Activated T-helper 1 cell treated with anti-CD3 and anti-CD28 coated beads, Interleukin-12 subunit alpha, Interleukin-12 subunit beta, Interleukin-2, Interleukin-4 antibody, amounts not matched to agents 30 ng/mL and 10 ng/mL and 1 ng/mL, durations not matched to agents 14 hours and 24 hours and 36 hours (primary cell): ENCODE measurements at places on chromosomes 13 and 19. TPM values are rescaled to one million over a fixed set of nuclear protein-coding genes. Genes with fewer than 3 reads are reported as not detected.

The ZNF625 gene
- total RNA-seq: 2.5 and 2.9 TPM in 2 replicates

The PSG2 gene
- total RNA-seq: not detected in 2 replicates

The OVOL3 gene
- not detected in 2 replicates for total RNA-seq

The GAS6 gene
- total RNA-seq: 0.62 and 0.98 TPM in 2 replicates

The IGFL3 gene
- total RNA-seq: not detected in 2 replicates

The CFAP97D2 gene
- not detected in 2 replicates for total RNA-seq

The LILRA5 gene
- total RNA-seq: not detected in 2 replicates

The PGLYRP2 gene
- total RNA-seq: 0.07 TPM in 1 of 2 replicates, not detected in the other

The TRPM4 gene
- 1.4 and 2.0 TPM in 2 replicates for total RNA-seq

The ELANE gene
- total RNA-seq: not detected in 2 replicates

The MEIOSIN gene
- total RNA-seq: not detected in 2 replicates

The ATP4B gene
- not detected in 2 replicates for total RNA-seq

The MRPS31 gene
- total RNA-seq: 41.6 and 42.6 TPM in 2 replicates

- no peaks in the 10 kb centered on the region for H3K36me3 ChIP-seq
- no peaks in the 10 kb centered on the region for H3K27me3 ChIP-seq
- H3K27ac ChIP-seq: no peak overlapping the region
- no peak for DNase-seq
Observed at GRCh38 chr13:47594833-47595232, 406.2 kb downstream of the SUCLA2 start.

GRCh38 chr13:32530841-32531253 lies 7.7 kb downstream of the N4BP2L2 start:
- no peaks in the 10 kb centered on the region for H3K27me3 ChIP-seq
- peak overlapping the region; percentile 84 for H3K4me3 ChIP-seq
- H3K4me1 ChIP-seq: peaks cover 74% of the 10 kb centered on the region

DNA sequence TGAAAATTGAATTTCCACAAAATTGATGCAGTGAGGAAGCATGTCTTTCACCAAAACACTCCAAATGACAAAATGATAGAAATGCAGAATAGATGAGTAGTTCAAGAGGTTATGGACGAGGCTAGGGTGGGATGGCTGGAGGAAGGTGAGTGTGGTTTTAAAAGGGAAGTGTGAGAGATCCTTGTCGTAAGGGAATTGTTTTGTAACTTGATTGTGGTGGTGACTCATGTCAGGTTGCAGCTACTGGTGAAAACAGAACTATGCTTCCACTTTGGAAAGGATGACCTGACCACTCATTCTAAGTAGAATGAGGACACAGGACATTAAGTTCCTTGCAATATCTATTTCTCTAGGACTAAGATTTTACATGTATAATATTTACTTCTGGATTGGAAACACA lies 345.7 kb downstream of the MTUS2 start:
- H3K4me3 ChIP-seq: no peak overlapping the region
- no peak for DNase-seq
- no peaks in the 10 kb centered on the region for H3K4me1 ChIP-seq
- H3K27me3 ChIP-seq: no peaks in the 10 kb centered on the region

DNA sequence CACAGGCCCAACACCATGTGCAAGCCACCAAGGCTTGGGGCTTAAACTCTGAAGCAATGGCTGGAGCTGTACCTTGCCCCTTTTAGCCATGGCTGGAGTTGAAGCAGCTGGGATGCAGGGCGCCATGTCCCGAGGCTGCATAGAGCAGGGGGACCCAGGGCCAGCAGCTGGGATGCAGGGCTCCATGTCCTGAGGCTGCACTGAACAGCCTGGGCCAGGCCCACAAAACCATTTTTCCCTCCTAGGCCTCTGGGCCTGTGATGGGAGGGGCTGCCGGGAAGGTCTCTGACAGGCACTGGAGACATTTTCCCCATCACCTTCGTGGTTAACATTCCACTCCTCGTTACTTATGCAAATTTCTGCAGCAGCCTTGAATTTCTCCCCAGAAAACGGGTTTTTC lies 10.8 kb downstream of the TRAPPC2B start:
- no peak overlapping the region for H3K4me3 ChIP-seq
- no peak overlapping the region for H3K27ac ChIP-seq
- no peaks in the 10 kb centered on the region for H3K27me3 ChIP-seq
- DNase-seq: no peak
- no peaks in the 10 kb centered on the region for H3K4me1 ChIP-seq

DNA sequence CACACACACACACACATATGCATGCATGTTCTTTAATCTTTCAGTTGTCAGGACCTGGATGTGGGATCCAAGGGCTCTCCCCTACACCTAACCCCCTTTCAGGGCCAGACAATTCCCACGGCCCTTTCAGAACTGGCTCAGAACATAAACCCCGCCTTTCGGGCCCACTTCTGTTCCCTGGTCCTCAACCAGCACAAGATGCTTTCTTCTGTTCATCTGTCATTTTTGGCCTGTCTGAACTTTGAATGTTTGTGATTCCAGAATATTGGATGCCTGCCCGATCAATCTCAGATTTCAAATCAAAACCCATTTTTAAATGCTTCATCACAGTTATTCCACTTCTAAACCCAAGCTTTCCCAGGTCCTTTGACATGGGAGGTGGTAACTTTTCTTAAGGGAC lies 167.3 kb downstream of the USP12 start:
- H3K4me1 ChIP-seq: peaks cover 7% of the 10 kb centered on the region
- no peak for DNase-seq
- no peaks in the 10 kb centered on the region for H3K36me3 ChIP-seq
- no peak overlapping the region for H3K27ac ChIP-seq
- peaks cover 28% of the 10 kb centered on the region for H3K27me3 ChIP-seq

DNA sequence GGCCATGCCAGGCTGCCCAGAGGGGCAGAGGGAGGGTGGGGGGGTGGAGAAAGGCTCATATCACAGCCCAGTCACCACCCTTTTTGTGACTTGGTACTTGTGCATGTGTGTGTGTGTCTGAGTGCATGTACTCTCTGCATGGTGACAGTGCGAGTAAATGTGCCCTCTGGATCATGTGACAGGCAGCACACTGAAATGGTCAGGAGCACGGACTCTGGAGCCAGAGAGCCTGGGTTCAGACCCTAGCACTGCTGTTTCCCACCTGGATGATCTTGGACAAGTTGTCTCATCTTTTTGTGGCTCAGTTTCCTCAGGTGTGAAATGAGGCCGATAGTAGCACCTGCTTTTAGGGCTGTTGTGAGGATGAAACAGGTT lies 2.0 kb downstream of the CIC start:
- H3K4me3 ChIP-seq: no peak overlapping the region
- no peak for DNase-seq
- peaks cover 44% of the 10 kb centered on the region for H3K4me1 ChIP-seq
- H3K36me3 ChIP-seq: peaks cover 20% of the 10 kb centered on the region
- no peaks in the 10 kb centered on the region for H3K27me3 ChIP-seq
- H3K27ac ChIP-seq: peak overlapping the region; percentile 88

DNA sequence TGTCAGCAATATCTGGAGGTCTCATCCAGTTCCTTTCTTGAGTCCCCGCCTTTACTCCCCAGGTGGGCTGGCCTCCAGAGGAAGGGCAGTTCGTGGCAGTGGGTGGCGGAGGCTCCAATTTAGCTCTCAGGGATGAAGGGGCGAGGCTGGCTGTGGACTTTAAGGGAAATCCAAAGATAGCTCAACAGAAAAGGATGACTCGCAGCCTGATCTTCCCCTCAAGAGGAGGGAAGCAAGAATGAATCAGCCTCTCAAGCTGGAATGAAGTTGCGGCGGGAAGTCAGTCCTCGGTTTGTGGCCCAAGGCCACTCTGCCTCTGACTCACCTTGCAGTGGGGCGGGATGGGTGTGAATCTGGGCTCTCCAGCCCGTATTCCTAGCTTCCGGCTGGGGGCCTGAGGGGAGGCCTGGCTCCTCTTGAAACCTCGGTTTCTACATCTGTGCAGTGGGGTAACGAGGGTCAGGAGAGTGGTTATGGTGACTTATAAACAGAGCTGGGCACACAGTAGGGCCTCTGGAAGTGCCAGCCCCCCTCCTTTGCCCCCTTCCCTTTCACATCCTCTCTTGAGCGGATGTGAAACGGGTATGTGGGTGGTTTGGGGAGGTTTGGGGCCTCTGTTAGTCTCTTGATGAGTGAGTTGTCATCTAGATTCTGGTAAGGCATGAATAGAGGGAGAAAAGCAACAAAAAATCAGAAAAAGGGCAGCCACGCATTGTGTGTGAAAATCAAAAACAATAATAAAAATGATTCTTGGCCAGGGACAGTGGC lies 10.5 kb upstream of the SMG9 start:
- H3K36me3 ChIP-seq: peaks cover 71% of the 10 kb centered on the region
- H3K4me3 ChIP-seq: peak overlapping the region; percentile 50
- peak overlapping the region; percentile 90 for H3K27ac ChIP-seq
- H3K4me1 ChIP-seq: peaks cover 87% of the 10 kb centered on the region
- DNase-seq: peak; percentile 81

- H3K4me1 ChIP-seq: peaks cover 23% of the 10 kb centered on the region
- H3K36me3 ChIP-seq: peaks cover 4% of the 10 kb centered on the region
- H3K27ac ChIP-seq: no peak overlapping the region
- H3K27me3 ChIP-seq: no peaks in the 10 kb centered on the region
Observed at GRCh38 chr19:38247734-38248268, 8.4 kb downstream of the PPP1R14A start.

GRCh38 chr19:43486412-43486811 lies 18.1 kb downstream of the PHLDB3 start:
- DNase-seq: no peak
- no peak overlapping the region for H3K27ac ChIP-seq
- H3K4me3 ChIP-seq: no peak overlapping the region
- H3K36me3 ChIP-seq: peaks cover 6% of the 10 kb centered on the region
- no peaks in the 10 kb centered on the region for H3K27me3 ChIP-seq

DNA sequence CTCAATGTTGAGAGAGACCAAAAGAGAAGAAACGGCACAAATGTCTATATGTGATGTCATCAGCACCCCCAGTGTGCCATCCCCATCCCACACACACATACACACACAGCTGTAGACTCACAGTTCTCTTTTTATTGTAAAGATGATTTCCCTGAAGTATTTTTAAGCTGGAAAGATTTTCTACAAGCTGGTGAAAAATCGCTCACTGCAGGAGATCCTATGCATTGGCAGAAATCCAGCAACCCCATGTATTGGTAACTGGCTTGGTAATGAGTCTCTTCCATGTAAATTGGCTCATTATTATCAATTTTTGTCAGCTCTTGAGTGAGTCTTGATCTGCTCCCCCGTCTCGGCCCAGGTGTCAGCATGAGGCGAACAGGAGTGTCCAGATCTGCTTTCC lies 107.1 kb upstream of the UQCRFS1 start:
- no peak overlapping the region for H3K4me3 ChIP-seq
- no peak for DNase-seq
- no peaks in the 10 kb centered on the region for H3K4me1 ChIP-seq
- no peak overlapping the region for H3K27ac ChIP-seq
- peaks cover 3% of the 10 kb centered on the region for H3K27me3 ChIP-seq
- H3K36me3 ChIP-seq: no peaks in the 10 kb centered on the region

GRCh38 chr13:46387064-46387851 lies at the start of gene RUBCNL:
Gene RUBCNL, minus strand, starts transcription at chr13:46387252. Its CDS starts 14,777 bp downstream, at chr13:46372475.
- H3K4me1 ChIP-seq: peaks cover 40% of the 10 kb centered on the region
- peak; percentile 13 for DNase-seq
- peaks cover 23% of the 10 kb centered on the region for H3K27me3 ChIP-seq
- H3K4me3 ChIP-seq: peak within 1 kb of the TSS; percentile 87

DNA sequence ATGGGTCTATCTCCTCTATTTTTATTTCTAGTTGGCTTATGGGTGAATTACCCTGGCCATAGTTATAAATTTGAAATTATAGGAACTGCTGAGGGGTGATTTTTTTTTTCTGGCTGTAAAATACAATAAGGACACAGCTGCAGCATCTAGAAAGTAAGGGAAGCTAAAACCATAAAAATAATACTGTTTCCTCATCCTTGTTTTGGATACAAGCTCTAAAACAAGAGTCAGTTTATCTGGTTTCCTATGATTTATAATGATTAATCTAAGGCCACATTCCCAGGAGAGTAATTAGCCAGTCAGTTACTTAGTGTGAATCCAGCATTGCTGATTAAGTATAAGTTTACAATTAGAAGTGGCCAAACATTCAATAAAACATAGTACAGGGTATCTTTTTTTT lies 219.1 kb upstream of the NBEA start:
- no peak for DNase-seq
- no peaks in the 10 kb centered on the region for H3K4me1 ChIP-seq
- H3K27me3 ChIP-seq: no peaks in the 10 kb centered on the region
- H3K27ac ChIP-seq: no peak overlapping the region
- no peak overlapping the region for H3K4me3 ChIP-seq

GRCh38 chr13:83327091-83327490 lies 555.2 kb downstream of the SLITRK1 start:
- H3K4me3 ChIP-seq: no peak overlapping the region
- H3K27me3 ChIP-seq: no peaks in the 10 kb centered on the region
- no peaks in the 10 kb centered on the region for H3K4me1 ChIP-seq
- DNase-seq: no peak
- H3K27ac ChIP-seq: no peak overlapping the region

DNA sequence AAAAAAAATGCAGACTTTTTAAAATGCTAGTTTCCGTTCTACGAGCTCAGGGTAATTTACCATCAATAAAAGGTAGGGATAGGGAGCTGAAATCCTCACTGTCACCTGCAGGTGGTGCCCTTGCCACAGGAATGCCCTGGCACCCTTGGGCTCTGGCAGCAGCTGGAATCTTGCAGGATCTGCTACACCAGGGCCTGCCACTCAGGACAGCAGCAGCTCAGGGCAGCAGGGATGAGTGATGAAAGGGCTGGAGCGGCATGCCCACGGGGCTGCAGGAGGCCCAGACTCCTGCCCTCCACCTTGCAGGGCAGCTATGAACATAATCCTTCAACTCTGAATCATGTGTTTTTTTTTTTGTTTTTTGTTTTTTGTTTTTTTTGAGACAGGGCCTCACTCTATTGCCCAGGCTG lies 54.0 kb downstream of the GNG7 start:
- H3K27ac ChIP-seq: no peak overlapping the region
- no peaks in the 10 kb centered on the region for H3K4me1 ChIP-seq
- no peaks in the 10 kb centered on the region for H3K27me3 ChIP-seq
- no peaks in the 10 kb centered on the region for H3K36me3 ChIP-seq

GRCh38 chr13:77574096-77574495 lies 38.6 kb downstream of the SCEL start:
- peaks cover 12% of the 10 kb centered on the region for H3K27me3 ChIP-seq
- DNase-seq: no peak
- H3K27ac ChIP-seq: no peak overlapping the region
- H3K4me3 ChIP-seq: no peak overlapping the region
- H3K4me1 ChIP-seq: no peaks in the 10 kb centered on the region

- no peak overlapping the region for H3K27ac ChIP-seq
- H3K4me3 ChIP-seq: no peak overlapping the region
- no peak for DNase-seq
- H3K36me3 ChIP-seq: no peaks in the 10 kb centered on the region
- H3K27me3 ChIP-seq: peaks cover 6% of the 10 kb centered on the region
Observed at GRCh38 chr13:105906746-105907145, 628.7 kb downstream of the EFNB2 start.

DNA sequence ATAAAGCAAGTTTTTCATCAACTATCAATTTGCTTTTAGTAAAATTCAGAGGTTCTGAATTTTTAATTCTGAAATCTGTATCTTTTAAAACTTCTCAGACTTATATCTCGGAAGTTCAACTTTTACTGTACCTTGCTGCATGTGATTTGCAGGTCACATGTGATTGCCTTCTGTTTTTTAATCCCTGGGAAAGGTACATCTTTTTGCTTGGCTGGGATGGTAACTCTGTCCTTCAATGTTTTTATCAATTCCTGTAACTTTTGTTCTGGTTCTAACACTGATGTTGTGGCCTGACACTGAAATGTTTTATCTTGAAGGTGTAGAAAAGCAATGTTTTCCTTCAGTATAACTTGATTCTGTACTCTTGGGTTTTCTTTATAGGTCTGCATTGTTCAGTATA lies 16.2 kb upstream of the NAA16 start:
- H3K36me3 ChIP-seq: peaks cover 2% of the 10 kb centered on the region
- H3K27me3 ChIP-seq: peaks cover 8% of the 10 kb centered on the region
- DNase-seq: no peak
- no peak overlapping the region for H3K27ac ChIP-seq

- DNase-seq: no peak
- no peak overlapping the region for H3K4me3 ChIP-seq
- H3K27ac ChIP-seq: no peak overlapping the region
- H3K36me3 ChIP-seq: no peaks in the 10 kb centered on the region
- no peaks in the 10 kb centered on the region for H3K27me3 ChIP-seq
Observed at GRCh38 chr13:66958611-66959010, 271.5 kb downstream of the PCDH9 start.
